ENCODE measurements at places on chromosomes 5 and 9.

GRCh38 chr5:174789596-174789995, 65.2 kb downstream of the MSX2 start:
- DNase-seq, result no peak

GRCh38 chr9:26510137-26510536, 382.5 kb downstream of the CAAP1 start:
- DNase-seq, result no peak

DNA sequence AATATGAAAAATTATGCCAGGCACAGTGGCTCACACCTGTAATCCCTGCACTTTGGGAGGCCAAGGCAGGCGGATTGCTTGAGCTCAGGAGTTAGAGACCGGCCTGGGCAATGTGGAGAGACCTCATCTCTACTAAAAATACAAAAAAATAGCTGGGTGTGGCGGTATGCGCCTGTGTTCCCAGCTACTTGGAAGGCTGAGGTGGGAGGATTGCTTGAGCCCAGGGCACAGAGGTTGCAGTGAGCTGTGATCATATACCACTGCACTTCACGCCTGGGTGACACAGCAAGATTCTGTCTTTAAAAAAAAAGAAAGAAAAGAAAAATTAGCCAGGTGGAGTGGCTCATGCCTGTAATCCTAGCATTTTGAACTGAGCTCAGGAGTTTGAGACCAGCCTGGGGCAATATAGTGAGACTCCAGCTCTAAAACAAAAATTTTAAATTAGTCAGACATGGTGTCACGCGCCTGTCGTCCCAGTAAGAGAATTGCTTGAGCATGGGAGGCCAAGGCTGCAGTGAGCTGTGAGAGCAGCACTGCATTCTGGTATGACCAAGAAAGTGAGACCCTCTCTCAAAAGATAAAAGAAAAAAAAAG, 18.0 kb downstream of the PLAA start:
- DNase-seq, result no peak

GRCh38 chr5:5586721-5587120, 164.2 kb downstream of the ICE1 start:
- no peak for DNase-seq

DNA sequence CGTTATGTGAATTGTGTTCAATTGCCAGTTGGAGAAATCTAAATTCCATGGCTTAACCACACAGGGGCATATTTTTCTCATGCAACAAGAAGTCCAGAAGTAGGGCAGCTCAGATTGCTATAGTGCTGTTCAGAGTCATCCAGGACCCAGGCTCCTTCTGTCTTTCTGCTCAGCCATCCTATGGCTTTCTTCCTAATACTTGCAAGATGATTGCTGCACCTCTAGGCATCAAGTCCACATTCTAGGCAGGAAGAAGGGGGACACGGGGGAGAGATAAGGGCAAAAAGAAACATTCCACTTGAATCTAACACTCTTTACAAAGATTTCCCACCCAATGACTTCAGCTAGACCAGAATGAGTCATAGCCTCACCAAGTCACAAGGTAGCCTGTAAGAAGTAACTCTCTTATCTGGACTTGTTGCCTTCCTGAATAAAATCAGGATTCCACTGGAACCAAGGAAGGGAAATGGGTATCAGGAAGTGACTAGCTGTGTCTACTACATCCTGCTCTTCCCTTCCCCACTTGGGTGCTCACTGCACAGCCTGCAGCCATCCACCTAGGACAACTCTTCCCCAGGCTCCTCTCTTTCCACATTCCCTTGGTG, 5.3 kb downstream of the ERAP2 start:
- DNase-seq, result no peak

DNA sequence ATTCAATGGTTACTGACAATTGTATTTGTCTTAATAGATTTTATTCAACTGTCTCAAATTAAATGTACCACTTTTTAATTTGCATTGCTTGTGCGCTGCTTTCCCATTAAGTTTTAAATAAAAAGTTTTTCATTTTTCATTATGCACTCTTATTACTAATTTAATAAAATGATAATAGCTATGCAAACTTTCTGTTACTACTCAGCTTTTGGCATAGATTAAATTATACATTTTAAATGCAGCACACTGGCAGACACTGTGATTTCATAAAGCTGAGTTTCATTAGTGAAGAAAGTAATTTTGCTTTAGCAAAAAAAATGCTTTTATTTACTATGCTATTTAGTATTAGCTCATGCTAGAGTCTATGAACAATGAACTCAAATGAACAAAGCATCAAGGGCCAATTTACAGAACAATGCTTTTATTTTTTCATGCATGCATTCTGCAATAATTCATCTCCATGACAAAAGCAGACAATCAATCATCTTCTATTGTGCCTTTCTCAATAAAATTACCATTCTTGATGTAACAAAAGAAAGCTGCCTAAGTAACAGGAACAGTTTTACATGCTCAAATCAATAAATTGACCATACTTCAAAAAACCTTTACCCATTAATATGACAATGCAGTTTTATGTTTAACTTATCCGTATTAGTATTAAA, 595.2 kb upstream of the ARRDC3 start:
- no peak for DNase-seq

DNA sequence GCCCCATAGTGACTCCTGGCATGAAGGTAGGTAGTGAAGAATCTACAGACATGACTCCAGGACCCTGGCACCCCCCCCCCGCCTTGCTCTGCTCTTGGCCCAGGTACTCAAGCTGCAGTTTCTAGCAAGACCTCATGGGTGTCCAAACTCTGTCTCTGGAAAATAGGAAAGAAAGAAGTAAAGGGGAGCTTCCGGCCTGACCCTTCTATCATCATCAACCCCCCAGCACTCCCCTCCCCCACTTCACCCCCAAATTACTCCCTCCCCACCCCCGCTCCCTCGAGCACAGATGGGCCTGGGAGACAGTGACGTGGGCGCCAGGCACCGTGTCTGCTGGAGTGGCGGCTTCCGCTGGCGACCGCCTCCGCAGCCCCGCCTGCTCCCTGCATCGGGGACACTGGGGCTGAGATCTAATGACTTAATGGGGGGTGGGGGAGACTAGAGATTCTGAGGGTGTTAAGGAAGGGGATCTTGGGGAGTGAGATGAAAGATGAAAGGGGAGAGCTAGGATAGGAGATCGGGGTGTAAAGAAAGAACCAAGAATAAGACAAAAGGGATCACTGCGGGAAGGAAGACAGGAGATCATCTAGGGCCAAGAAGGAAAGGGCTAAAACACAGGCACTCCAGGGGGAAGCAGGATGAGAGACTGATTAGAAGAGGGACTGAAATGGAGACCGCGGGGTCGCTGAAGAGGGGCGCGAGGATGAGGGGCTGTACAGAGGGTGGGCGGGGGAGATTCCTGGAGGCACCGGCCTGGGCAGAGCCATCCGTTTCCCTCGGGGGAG, 1.1 kb upstream of the DNAJB5 start:
- DNase-seq, result no peak

DNA sequence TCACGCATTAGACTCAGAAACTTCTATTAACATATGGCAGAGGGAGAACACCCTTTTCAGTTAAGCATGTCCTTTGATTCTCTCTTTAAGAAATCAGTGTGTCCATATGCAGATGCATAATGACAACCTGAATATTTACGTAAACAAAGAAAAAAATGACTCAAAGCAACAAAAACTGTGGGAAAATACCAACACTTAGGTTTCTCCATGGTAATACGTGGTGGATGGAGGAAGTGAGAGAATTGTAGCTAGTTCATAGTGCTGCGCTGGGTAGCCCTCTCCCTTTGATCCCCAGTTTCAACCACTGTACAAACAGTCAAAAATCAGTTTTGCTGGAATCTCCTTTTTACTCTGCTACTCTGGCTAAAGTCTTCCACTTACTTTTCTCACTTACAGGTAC, 2.0 kb upstream of the MAP3K1 start:
- no peak for DNase-seq

DNA sequence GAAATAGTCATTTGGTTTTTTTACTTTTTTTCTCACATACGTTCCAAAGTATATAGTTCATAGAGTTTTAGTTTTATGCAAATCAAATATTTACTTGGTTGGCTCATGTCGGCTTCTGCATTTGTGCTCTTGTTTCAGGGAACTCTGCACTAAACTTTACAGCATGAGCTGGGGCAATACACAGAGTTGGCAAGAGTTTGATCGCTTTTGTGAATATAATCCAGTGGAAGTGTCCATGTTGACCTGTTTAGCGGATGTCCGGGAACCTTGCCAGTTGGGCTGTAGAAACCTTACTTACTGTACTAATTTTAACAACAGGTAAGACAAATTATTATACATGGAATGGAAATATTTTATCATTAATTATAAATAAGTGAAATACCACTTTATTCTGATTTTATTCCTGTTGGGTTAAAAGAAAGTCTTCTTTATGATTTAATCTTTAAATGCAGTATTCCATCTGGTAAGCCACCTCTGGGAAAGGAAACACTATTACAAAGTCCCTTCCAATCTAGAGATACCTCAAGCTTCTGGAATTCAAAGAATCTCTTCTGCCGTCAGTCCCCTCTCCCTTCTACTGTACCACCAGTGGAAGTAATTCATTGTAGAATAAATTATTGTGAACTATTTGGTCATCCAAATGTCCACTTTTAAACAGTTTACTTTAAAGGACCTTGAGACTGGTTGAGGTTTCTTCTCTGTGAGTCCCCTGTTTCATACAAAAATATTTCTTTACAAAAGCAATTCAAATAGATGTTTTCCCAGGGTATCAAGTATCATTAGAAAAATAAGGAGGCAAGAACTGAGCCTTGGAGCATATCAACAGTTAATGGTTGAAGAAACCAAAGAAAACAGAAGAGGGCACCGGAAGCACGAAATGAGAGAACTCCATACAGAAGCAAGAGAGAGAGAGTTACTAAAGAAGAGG, 45.2 kb upstream of the GLIPR2 start:
- DNase-seq, result peak; percentile 22

DNA sequence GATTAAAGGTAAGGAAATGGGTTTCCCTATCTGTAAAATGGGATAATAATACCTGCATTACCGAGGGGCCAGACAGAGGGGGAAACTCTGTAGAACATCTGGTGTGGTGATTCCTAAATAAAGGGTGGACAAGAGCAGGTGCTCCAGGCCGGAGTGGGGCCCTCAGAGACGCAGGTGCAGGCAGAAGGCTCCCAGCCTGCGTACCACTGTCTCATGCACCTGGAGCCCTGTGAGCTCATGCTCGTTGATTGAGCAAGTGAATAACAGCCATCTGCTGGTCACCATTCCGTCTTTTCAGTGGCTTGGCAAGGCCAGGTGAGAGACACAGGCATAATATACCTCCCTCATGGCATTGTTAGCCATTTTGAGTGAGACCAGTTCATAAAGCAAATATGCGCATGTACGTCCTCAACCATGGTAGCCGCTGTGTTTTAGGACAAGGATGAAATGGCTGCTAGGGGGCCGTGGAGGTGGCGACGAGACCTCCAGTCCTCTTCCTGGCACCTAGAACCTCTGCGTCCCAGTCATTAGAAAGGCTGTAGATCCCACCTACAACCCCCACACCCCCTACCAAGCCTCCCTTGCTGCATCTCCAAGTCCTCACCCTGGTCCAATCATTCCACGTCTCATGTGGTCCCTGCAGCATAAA, 198.0 kb upstream of the MVB12B start:
- DNase-seq, result no peak

- DNase-seq, result no peak
These were observed 73.4 kb upstream of the CDH6 start for GRCh38 chr5:31119938-31120641.

GRCh38 chr9:129939431-129939830, 103.6 kb downstream of the FNBP1 start:
- DNase-seq, result peak; percentile 54

- DNase-seq, result no peak
These were observed 32.2 kb downstream of the LNPEP start for GRCh38 chr5:96968074-96968473.

GRCh38 chr9:135219676-135220600, 132.5 kb downstream of the OLFM1 start:
- DNase-seq, result no peak

DNA sequence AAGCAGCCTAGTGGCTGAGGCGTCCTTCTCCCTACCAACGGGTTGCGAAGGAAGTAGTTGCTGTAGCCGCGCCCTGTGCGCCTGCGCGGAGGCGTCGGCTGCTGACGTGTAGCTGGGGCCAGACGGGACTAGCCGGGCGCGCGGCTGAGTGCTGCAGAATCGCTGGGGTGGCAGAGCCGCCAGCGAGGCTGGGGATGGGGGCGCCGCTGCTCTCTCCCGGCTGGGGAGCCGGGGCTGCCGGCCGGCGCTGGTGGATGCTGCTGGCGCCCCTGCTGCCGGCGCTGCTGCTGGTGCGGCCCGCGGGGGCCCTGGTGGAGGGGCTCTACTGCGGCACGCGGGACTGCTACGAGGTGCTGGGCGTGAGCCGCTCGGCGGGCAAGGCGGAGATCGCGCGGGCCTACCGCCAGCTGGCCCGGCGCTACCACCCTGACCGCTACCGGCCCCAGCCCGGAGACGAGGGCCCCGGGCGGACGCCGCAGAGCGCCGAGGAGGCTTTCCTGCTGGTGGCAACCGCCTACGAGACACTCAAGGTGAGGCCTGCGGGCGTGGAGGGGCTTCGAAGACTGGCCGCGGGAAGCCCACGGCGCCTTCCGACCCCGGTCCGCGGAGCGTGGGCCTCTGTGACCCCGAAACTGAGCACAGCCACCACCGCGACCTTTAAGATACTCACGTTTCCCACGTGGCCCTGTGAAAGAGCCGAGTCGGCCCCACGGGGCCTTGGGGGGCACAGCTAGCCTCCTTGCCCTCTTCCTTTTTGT, at the start of gene DNAJC25:
DNAJC25 (plus strand) TSS at position 121 of the 758 bp plus-strand sequence; CDS start at position 195, 74 bp downstream.
- DNase-seq, result peak; percentile 99

GRCh38 chr5:91266184-91266705, 116.9 kb downstream of the ARRDC3 start:
- peak; percentile 65 for DNase-seq

- no peak for DNase-seq
These were observed 16.9 kb downstream of the TMOD1 start for GRCh38 chr9:97518166-97518908.

GRCh38 chr9:93819905-93820304, 135.2 kb downstream of the BARX1 start:
- no peak for DNase-seq

GRCh38 chr5:55668356-55668755, 43.8 kb downstream of the SLC38A9 start:
- DNase-seq, result no peak

GRCh38 chr9:80305136-80305535, 733.4 kb downstream of the TLE4 start:
- DNase-seq, result no peak

DNA sequence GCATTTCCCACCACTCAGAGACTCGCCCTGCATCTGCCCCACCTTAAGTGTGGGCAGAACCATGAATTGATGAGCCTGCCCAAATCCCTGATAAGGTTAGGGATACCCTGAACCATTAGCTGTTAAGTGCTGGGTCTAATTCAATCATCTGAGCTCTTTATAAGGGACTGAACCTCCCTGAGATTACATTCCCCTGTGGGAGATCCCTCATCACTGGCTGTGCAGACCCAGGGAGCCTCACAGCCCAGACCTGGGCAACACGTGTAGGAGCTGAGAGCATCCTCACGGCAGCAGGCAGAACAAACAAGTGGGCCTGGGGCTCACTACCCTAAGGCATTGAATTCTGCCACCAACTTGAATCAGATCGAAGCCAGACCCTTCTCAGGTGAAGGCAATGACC, 585 bp upstream of the TAF11L2 start:
- DNase-seq, result no peak

GRCh38 chr9:133341369-133342068, 5.5 kb upstream of the SURF6 start:
- peak; percentile 88 for DNase-seq
